ENCODE measurements at places on chromosomes 2 and 18.

DNA sequence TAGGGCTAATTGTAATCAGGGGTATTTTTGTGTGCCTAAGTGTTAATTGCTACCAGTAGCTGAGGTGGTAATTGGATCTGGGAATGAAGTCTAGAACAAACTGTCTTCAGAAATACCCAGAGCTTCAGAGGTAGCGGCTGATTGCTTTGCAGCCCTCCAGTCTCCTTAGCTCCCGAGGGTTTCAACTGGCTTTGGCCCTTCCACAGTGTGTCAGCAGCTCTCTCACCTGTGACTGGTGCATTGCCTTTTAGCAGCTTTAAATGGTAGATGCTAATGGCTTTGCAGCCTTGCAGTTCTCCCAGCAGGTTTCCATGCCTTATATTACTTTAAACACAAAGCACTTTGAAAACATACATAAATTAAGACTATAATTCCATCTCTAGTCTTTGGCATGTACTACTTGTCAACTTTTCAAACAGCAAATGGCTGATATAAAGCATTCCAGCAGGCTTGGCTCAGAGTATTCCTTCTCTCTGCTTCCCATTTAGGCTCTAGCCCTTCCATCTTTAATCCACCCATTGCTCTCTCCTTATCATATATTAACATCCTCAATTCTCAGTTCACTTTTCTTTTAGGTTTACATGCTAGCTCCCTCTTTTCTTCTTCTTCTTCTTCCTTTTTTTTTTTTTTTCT, 156.4 kb upstream of the GALNT13 start:
- no peak for DNase-seq

GRCh38 chr2:129800686-129801085, 178.8 kb upstream of the RAB6C start:
- DNase-seq = no peak

- DNase-seq = no peak
Observed at GRCh38 chr18:12312976-12313375, 4.9 kb downstream of the TUBB6 start.

DNA sequence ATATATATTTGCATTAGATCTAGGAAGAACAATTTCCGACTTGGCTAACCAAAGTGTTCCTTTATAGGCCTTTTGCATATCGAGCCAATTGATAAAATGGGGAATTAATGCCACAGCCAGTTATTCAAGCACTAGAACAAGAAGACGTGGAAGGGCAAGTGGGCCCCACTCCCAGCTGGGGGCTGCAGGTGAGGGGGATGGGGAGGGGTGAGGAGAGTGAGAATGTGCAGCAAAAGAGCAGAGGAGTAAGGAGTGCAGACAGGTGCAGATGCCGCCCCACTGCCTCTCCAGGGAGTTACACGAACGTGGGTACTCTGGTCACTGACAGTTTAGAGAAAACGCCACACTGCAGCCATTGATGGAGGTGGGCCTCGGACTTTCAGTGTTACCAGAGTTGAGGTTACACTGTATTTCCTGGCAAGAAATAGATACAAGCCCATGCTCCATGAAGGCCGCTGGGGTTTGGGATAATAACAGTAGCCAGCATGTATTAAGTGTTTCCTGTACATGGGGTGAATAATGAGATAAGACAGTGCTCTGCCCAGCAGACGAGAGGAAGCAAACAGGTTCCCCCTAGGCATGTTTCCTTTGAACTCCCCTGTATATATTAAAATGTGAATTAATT, 40.9 kb downstream of the GORASP2 start:
- no peak for DNase-seq

DNA sequence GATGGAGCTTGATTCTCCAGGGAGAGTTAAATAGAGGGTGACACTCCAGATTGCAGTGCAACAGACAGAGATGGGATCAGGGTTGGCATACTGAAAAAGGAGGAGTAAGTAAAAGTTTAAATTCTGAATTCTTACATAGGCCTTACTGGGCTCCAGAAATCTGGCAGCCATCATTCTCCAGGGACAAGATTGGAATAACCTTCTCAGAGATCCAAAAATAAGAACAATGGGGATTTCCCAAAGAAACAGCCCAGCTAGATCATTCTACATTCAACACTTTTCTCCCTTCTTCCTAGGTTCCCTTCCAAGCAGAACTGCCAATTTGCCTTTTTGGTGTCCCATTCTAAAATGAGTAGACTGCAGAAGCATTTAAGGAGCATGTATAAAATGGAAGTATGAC, 14.9 kb upstream of the SERPINB2 start:
- no peak for DNase-seq

GRCh38 chr2:199273042-199273511, 184.7 kb downstream of the SATB2 start:
- no peak for DNase-seq

DNA sequence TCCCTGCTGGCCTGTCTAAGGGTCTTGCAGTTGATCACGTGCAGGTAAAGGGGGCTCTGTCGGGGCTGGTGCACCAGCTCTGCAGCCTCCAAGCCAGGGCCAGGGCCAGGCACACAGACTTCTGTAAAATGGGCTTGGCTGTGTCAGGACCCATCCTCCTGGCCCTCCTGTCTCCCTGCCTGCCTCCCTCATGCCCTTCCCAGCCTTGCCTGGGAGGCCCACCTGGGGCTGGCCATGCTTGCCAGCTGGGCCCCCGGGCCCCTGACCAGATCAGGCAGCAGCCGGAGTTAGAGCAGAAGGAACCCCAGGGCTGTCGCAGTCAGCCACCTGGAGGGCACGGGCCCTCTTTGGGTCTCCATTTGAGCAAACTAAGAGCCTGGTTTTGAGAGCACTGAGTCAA, 2.0 kb downstream of the SLC66A3 start:
- no peak for DNase-seq

DNA sequence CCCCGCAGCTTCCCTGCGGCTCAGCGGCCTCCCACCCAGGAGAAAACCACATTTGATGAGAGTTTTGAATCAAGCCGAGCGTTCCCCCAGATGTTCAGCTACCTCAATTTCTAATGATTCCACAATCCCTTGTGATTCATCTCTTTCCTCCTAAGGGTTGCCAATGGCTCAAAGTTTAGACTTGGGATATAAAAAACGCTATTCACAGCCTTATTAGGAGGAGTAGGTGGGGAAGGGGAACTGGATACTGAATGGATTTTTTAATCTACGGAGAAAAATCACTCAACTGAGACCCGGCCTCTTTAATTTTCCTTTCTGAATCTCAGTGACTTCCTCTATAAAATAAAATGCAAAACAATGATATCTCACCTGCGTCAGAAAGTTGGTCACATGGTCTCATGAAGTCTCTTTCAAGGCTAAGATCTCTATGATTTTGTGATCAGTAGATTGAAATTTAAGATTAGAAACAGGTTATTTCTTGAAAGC, 192.6 kb upstream of the TCF4 start:
- DNase-seq = no peak

GRCh38 chr2:135651717-135652116, 89.9 kb upstream of the UBXN4 start:
- DNase-seq = no peak

DNA sequence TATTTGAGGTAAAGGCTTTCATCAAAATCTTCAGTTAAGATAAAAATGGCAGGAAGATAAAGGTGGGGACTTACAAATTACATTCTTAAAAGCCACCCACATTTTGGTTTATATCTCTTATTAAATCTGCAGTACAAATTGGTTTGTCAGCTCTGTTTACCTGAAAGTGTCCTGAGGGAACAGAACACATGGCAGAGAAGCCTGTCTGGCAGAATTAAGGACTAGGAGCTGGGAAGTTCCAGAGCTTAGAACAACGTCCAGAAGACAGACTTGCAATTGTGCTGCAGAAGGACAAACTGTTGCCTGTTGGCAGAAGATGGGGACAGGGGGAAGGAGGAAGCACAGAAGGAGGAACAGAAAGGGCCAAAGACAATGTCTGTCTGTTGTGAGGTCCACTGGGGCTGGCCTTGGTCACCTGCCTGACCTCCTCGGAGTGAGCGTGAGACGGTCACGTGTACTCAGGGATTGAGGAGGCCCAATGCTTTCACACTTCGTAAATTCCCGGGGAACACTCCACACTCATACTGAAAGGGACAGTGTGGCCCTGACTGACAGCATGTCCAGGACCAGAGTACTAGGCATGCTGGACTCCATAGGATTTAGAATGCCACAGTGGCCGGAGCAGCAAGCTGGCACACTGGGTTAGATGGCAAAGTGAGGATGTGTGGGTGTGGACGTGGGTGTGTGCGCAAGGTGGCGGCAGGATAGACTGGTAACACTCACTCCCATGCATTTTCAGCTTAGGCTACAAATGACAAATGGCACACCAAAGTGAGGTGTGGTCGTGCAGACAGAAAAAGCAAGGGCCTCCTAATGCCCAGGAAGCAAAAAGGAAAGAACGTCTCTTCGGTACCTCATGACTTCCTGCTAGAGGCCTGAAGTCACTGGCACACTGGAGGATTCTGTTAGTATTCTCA, 210.9 kb upstream of the REV1 start:
- no peak for DNase-seq

- peak; percentile 63 for DNase-seq
Observed at GRCh38 chr18:48954886-48955819, 4.4 kb upstream of the SMAD7 start.

GRCh38 chr18:77206676-77207374, 42.8 kb upstream of the GALR1 start:
- no peak for DNase-seq

GRCh38 chr2:70391988-70392387, 90.1 kb upstream of the FAM136A start:
- no peak for DNase-seq

DNA sequence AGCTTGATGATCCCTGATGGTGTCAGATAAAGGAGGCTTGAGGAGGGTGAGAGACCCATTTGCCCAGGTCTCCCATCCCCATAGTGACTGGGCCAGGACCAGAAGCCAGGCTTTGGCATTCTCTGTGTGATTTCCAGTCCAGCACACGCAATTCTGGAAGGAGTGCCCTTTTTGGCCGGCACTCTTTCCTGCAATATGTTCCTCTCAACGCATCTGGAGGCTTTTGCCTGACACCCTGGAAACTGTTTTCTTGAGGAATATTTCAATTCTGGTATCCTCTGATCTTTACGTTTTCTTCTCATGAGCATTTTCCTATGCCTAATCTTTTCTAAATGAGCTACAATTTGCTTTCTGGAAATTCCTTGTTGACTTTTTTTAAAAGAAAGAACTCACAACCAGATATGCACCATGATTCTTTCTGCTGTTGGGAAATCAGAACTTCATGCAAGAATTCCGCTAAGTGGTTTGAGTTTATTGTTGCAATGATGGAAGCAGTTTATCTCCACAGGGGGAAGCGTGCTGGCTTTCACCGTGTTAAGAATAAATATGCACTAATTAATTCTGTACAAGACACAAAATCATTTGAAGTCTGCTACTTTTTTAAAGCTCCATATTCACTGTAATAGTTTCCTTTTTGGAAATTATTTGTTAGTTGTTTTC, 143.7 kb downstream of the NAPG start:
- no peak for DNase-seq

DNA sequence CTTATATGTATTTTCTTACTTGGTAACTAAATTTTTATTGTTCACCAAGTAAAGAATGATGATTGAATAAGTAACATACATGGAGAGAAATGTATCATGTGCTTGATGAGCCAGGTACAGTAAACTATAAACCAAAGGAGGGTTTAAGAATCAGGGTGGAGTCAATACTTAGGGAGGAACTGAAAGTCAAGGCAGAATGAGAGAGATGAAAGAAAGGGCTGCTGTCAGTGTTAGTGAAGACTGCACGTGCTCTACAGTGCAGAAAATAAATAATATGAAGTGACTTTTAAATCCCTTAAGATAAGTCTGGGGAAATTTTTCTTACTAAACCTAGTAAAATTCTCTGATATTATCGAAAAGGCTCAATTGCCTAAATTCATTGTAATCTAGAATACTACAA, 986.0 kb downstream of the DSC3 start:
- DNase-seq = no peak

DNA sequence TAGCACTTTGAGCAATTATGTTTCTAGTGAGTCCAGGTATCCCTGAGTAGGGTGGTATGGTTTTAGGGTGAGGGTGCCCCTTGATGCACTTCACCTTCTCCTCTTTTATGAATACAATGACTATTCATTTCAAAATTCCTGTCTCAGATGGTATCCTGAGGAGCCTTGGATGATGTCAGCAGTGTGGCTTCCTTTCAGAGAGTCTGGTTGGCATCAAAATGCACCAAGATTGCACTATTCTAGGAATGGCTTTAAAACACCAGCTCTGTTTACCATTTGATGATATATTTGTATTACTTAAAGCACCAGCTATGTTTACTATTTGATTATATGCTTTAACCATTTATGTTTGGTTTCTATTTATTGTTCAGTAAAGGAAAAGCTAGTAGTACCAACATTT, 141.0 kb downstream of the FMNL2 start:
- DNase-seq = no peak

- DNase-seq = no peak
Observed at GRCh38 chr2:192265751-192266150, 71.0 kb upstream of the TMEFF2 start.

GRCh38 chr2:111618226-111618977, 265.6 kb downstream of the ANAPC1 start:
- no peak for DNase-seq

DNA sequence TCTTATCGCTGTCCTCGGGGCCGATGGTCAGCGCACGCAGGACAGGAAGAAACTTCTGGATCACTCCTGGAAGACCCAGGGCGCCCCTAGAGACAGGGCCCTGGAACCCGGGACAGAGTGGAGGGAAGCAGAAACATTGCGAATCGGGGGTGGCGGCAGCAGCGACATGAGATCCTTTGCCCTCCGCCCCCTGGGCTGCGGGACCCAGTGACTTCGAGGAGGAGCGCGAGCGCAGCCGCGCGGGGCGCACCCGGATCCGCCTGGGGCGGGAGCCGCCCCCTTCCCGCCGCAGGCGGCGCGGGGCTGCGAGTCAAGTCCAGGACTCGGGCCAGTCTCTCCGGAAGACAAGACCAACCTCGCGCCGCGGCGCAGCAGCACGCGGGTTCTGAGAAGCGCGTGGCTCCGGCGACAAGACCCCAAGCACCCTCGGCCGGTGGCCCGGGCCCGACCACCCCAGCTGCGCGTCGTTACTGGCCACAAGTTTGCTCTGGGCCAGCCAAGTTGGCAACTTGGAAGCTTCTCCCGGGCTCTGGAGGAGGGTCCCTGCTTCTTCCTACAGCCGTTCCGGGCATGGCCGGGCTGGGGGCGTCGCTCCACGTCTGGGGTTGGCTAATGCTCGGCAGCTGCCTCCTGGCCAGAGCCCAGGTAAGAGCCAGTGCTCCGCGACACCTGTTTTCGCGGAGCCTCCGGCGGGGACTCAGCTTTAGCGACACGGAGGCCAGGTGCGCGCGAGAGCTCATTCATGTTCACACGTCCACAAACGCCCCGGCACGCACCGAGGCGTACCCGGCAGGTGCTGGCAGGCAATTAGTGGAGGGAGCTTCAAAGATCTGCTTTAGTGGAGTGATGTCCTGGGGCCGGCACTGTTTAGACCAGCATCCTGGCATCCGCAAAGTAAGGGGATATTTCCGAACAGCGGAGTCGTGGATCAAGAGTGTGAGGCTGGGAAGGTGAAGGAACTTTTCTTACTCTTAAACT, at the start of gene PTH2R:
PTH2R (plus strand) TSS at position 319 of the 978 bp plus-strand sequence; CDS start at position 571, 252 bp downstream.
- no peak for DNase-seq

GRCh38 chr2:162787616-162788015, 51.0 kb downstream of the KCNH7 start:
- DNase-seq = no peak

GRCh38 chr2:105236060-105236424, 5.5 kb upstream of the GPR45 start:
- DNase-seq = no peak

- no peak for DNase-seq
Observed at GRCh38 chr2:29613792-29614266, 307.6 kb downstream of the ALK start.

- no peak for DNase-seq
Observed at GRCh38 chr18:40956213-40956612, 998.8 kb upstream of the PIK3C3 start.

GRCh38 chr2:238280083-238280825, 8.2 kb downstream of the PER2 start:
- DNase-seq = no peak
